GM04504 (cell line): ENCODE measurements at places on chromosomes 3 and 15.

DNA sequence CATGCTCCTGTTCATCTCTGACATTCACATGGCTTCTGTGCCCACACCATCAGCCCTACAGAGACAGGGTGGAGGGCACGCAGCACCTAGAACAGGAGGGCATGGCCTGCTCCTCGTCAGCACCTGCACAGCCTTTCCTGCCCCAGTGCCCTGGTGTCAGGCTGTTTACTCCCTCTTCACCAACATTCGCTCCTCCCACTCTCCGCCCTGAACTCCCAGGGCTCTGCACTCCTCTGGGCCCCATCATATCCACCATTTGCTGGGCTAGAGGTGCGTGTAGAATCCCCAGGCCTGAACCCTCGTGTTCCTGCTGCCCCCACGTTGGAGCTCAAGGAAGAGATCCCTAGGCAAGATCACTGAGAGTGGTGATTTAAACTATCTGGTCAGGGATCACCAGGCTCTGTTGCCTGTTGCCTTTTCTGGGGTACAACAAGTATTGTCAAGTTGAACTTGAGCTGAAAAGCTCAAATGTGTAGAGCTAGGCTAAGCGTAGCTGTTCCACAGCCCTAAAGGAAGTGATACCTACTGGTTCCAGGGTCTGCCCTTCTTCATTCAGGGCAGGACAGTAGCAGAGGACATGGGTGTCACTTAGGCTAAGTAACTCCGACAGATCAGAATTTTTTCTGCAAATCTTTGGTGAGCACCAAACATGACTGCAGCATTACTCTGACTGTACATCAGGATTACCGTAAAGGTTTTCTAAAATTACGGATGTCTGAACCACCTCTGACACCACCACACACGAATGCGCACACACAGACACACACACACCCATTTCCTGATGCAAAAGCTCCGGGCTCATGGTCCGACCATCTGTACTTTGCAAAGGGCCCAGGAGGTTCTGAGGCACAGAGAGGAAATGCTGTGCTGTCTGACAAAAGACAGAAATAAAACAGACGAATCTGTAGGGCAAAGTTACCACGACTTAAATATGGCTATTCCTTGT is 43.7 kb upstream of the GNB5 start:
- DNase-seq = no peak

- DNase-seq = no peak
Measured at GRCh38 chr3:126354776-126355175, 2.4 kb downstream of the KLF15 start.

- DNase-seq = no peak
Measured at GRCh38 chr3:135532021-135532420, 433.5 kb upstream of the PPP2R3A start.

GRCh38 chr3:32551496-32551895 is 19.2 kb downstream of the DYNC1LI1 start:
- no peak for DNase-seq

GRCh38 chr15:60969658-60970057 is 259.4 kb downstream of the RORA start:
- no peak for DNase-seq

DNA sequence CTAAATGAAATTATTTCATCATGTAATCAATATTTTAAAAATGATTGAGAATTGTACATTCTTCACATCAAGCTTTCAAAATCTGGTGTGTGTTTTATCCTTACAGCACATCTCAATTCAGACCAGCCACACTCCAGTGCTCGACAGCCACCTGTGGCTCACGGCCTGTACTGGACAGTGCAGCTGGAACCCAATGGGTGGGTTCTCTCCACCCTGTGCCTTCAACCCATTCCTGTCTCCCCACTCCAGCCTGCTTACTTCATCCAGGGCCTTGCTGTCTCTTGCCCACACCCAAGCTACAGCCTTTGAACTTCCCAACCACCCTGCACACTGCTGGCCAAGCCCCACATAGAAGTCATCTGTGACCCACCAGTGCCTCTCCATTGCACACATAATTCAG is 17.6 kb downstream of the CYP19A1 start:
- no peak for DNase-seq

DNA sequence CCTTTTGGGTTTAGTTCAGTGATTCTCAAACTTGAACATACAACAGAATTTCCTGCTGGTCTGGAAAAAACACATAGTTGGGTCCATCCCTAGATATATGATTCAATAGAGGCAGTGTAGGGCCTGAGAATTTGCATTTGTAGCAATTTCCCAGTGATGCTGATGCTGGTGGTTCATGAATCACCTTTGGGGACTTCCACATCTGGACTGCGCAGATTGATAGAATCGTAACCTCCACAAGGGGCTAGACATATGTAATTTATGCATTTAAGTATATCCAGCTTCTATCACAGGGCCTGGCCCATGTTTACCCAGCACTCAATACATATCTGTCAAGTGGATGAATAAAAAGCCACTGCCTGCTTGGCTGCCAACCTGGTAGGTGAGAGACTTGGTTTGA is 33.8 kb upstream of the SUCLG2 start:
- DNase-seq = no peak

DNA sequence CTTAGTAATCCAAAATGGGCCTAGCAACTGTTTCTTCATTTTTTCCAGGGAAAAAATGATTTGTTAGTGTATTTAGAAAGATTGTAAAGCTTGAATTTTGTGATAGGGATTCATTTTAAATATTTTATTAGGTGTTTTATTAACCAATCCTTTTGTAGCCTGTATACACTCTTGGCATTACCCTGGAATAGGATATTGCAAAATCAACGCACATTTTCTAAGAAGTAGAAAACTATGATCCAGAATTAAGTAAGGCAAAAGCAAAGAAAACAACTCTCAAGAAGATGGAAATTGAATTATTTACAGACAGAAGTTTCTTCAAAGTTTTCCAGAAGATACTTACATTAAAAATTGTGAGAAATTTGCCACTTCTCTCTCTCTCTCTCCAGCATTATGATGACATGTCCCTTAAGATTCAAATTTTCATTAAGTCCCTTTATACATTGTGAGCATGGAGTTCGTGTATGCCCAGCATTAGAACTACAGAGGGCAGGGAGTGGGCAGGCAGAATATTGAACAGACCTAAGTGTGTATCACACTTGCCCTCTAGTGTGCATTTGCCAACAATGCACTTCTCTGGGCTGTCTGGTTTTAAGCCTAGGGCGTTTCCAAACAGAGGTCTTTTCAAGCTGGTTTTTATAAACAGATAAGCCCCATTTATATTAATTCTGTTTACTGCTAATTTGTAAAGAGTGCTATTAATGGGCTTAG is 28.5 kb upstream of the CMSS1 start:
- DNase-seq = peak; percentile 28

GRCh38 chr3:45701172-45701867 is 12.1 kb downstream of the SACM1L start:
- no peak for DNase-seq

DNA sequence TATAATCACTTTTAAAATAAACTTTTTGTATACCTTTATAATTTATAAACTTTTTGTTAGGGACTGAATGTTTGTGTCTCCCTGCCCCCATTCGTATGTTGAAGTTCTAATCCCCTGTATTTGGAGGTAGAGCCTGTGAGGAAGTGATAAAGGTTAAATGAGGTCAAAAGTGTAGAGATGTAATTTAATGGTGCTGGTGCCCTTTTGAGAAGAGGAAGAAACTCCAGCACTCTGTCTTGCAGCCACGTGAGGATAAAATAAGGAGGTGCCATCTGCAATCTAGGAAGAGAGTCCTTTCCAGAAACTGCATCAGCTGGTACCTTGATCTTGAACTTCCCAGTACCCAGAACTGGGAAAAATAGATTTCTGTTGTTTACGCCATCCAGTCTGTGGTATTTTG is 106.1 kb upstream of the RGMA start:
- DNase-seq = no peak

DNA sequence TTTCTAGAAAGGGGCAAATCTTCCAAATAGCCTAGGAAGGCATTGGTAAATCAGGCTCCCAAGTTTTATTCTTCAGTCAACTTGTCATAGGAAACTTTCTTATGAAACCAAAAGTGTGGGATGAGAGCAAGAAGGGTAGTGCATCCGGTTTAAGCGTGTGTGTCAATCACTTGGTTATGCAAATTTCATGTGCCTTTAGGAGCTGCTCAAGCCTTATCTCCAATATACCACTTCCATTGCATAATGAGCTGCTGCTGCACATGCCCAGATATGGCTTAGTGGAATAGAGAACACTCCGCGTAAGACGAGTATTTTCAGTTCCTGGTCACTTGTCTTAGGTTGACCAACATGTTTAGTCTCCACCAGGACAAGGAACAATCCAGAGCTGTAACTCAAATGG is 242.1 kb downstream of the CBLB start:
- DNase-seq = no peak

- no peak for DNase-seq
Measured at GRCh38 chr3:109178708-109179107, 42.2 kb downstream of the C3orf85 start.

GRCh38 chr3:181622365-181622764 is 89.4 kb upstream of the SOX2 start:
- DNase-seq = no peak

- no peak for DNase-seq
Measured at GRCh38 chr3:9402410-9403228, 5.2 kb downstream of the SETD5 start.

- peak; percentile 98 for DNase-seq
Measured at GRCh38 chr3:53269888-53270880, 14.4 kb upstream of the TKT start.

GRCh38 chr15:58070801-58071418 is 5.4 kb upstream of the ALDH1A2 start:
- DNase-seq = peak; percentile 19

- DNase-seq = no peak
Measured at GRCh38 chr15:51623386-51623938, 891 bp upstream of the DMXL2 start.

DNA sequence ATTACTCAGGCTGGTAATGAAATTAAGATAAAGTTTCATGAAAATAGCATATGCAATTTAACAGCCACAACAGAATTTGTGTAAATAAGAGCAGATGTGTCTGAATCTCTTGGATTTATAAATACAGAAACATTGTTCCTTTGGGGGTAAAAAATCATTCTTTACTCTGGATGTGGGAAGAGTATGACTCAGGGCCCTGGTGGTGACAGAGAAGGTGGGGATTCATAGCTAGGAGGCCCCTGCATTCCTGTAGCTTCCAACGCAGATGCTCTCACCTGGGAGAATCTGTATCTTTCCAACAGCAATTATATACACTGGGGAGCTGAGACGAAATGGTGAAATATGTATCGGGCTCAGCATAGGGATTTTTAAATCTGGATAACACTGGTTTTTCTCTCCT is 167.6 kb upstream of the CADPS start:
- no peak for DNase-seq

GRCh38 chr15:63090472-63090871 is 31.2 kb upstream of the LACTB start:
- DNase-seq = no peak

- no peak for DNase-seq
Measured at GRCh38 chr3:56889131-56889530, 87.4 kb upstream of the ARHGEF3 start.

GRCh38 chr3:122766430-122766829 is 27.2 kb downstream of the HSPBAP1 start:
- DNase-seq = no peak

DNA sequence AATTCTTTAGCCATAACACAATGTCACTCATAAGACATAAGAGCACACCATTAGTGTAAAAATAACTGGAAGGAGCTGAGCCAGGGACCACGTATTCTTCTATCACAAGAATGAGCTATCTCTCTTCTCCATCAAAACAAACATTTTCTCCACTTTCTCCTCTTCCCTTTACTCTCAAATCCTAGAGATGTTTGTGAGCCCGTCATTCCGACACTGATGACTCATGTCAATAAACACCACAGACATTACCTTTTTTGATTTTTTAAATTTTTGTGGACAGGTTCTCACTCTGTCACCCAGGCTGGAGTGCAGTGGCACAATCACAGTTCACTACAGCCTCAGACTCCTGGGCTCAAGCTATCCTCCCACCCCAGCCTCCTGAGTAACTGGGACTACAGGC is 86.6 kb downstream of the MEX3B start:
- DNase-seq = no peak

GRCh38 chr15:33005582-33005981 is 188.9 kb downstream of the FMN1 start:
- no peak for DNase-seq

- DNase-seq = no peak
Measured at GRCh38 chr15:69813881-69814280, 283.8 kb downstream of the TLE3 start.

GRCh38 chr3:69058180-69058946 is 6.2 kb upstream of the TMF1 start:
- no peak for DNase-seq

- no peak for DNase-seq
Measured at GRCh38 chr15:56817321-56818080, 84.2 kb upstream of the ZNF280D start.

DNA sequence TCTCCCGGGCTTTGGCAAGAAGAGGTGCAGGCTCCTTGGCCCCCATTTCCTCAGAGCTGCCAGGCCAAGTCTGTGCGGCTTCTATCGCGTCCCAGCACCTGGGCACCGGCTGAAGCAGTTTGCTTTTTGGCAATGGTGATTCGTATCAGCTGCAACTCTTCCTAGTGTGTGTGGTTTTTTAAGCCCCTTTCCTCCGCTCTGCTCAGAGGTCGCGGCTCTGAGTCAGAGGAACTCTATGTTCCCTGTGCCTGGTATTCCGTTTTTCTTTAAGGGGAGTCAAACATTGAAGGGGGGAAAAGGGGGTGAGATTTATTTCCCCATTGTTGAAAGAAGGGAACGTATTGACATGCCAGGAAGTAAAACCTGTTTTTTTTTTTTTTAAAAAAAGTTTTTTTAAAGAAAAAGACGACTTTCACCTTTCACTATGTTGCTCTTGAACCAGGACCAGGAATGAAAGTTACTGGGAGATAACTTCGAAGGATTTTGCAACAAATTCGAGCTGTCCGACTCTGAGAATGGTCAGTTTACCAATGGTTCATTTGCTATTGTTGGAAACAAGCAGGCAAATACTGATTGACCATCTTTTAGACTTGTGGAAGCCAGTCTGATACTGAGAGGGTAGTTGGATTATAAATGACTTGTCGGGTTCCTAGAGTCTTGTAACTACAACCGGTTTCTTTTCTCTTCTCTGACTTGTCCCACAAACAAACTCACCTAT is 1.1 kb downstream of the ARMC8 start:
- DNase-seq = no peak
